ENCODE measurements at places on chromosomes 2 and 18.

DNA sequence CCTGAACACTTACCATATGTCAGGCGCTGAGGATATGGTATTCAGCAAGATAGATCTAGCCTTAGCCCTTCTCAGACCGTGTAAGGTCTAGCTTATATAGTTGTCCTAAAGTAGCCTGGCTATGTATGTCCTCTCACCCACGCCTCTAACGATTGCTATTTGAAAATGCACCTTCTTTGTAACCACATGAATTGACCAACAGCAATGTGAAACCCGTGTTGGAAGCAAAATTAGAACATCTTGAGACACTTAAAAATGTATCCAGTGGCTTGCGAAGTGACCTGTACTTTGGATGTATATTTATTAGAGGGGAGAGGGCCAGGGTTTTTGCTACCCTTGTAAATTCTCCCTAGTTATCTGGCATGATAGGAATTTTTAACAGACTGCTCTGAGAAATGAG, 860.0 kb upstream of the ZEB2 start:
- no peak for DNase-seq

- no peak for DNase-seq
Observed at GRCh38 chr2:240857039-240858008, 11.3 kb upstream of the AGXT start.

DNA sequence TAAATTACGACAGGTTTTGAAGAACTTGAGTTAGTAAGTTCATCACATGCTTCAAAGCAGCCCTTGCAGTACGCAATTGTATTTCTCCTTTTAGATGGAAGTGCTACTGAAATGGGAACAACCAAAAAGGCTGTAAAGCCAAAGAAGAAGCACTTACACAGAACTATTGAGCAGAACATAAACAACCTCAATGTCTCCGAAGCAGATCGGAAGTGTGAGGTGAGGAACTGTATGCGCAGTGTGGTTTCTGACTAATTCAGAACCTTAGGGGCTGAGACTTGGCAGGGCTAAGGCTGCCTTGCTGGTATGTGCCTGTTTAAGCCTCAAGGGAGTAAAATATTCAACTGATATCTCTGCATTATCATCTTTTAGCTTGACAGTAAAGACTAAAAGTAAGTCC, 8.4 kb downstream of the NCAPH start:
- DNase-seq, result no peak

DNA sequence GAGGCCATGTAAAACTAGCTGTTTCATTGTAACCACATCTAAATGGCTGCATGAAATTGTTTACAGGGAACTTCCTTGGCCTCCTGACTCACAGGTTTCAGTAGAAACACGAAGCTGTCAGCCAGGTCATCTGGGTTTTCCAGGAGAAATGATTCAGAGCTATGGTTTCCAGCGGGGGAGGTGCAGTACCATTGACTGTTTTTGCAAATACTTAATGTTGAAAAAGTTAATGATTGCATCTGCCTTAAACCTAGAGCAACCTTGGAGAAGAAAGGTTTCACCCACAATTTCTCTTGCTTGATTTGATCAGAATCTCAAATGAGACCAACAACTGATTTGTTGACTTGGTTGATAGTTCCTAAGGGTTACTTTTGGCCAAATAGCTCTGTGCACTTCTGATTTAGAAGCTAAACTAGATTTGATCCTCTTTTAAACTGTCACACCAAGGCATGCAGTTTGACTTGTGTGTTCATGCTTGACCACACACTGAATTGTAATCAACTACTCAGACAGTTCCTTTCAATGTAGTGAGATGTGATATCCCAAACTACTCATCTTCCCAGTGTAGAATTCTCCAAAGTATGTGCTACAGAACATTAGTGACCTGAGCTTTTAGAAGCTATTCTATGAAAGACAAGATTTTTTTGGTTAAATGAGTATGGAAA, 193.5 kb upstream of the CHST9 start:
- DNase-seq, result no peak

DNA sequence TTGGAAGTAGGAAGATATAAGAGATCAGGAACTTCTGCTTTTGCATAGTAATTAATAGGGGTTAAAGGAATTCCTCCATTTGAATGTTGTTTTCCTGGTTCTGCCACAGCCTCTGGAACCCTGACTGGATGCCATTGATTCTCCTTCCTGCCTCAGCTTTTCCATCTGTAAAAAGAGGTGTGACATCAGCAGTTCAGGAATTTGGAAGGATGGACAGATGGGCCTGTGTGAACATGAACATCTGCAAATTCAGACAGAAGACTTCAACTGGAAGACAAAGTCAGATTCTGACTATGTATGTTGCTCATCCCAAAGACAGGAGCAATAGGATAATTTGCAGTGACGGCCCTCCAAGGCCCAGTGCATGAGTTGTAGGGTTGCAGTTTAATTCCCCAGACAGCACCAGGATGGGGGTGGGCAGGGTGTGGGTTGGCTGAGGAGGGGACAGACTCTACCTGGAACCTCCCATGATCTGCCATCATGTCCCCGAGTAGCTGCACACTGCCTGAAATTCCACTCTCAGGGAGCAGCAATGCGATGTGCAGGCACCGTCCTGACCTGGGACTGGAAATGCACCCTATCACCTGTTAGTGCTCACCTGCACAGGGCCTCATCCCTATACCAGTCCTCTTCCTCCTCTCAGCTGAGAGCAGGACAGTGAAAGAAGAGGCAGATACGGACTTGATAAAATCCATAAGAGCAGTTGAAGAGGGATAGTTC, 98.9 kb upstream of the EPAS1 start:
- DNase-seq, result no peak

DNA sequence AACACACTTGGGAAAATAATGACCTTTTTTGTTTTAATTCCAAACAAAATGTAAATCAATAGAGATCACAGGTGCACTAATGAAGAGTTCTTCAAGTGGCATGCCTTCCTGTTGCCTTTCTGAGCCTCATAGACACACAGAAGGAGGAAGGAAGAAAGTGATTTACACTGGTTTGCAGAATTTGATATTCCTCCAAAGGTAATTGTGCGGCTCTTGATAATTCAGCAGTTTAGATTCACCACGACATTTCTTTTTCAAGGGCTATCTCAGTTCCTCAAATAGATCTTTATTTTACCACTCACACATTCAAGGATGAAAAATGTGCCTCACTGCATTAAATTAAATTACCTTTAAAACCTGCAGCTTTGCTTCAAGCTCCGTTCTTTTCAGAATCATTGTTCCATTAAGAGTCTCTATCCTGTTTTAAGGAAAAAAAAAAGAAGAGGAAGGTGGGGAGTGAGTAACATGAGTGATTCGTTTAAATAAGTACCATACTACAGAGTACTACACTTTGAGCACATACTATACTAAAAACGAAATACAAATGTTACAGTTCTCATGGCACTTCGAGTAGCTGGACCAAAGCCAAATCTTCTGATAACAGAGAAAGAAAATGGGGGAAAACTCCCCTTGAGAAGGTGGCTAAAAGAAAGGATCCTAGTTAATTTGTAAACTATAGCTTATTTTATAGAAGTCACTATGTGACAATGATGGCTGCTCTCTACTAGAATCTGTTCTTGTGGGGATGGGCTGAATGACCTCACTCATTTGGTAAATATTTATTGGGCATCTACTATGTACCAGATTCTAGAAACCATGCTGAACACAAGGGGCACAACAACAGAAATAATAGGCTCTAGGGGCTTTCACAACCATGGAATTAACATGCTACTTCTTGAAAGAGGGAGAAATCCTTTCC, 16.6 kb downstream of the CYTIP start:
- no peak for DNase-seq

- DNase-seq, result no peak
Observed at GRCh38 chr2:42138163-42139015, 30.8 kb upstream of the EML4 start.

DNA sequence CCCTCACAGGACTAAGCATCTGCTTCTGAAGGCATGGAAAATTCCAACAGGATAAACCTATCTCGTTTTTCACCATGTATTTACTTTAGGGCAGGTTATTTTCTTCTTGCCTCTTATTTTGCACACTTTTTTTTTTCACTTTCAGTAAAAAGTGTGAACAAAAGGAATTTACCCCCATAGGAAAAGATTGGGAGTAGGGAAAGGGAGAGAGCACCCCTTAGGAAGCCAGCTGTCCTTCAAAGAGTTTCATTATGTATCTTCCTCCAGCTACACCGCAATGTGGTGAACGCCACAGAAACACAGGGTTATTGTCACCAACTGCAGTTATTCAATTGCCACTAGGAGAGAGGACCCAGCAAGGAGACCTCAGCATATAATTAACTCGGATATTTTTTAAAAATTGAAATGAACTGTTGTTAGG, 286.2 kb upstream of the VRK2 start:
- DNase-seq, result no peak

- DNase-seq, result no peak
Observed at GRCh38 chr2:31922542-31923408, 88.0 kb downstream of the MEMO1 start.

- DNase-seq, result no peak
Observed at GRCh38 chr2:6309415-6310255, 556.1 kb downstream of the CMPK2 start.

DNA sequence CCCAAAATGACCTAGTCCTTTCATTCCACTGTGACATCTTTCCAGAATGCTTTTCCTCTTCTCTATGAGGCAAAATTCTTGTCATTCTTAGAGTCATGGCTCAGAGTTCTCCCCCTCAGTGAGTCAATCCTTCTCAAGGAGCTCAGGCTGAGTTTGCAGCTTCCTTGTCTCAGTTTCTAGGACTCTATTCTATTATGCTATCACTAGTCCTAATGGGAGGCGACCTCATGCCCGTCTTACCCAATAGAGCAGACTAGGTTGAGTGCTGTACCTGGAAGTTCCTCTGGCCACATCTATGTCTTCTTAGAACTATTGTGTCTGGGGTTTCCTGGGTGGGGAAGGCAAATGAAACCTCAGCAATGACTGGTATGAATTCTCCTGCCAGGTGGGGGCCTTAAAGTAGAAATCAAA, 51.5 kb downstream of the HAUS1 start:
- DNase-seq, result no peak

Data from bone marrow (tissue), 2 donors.